Anterior cingulate cortex (tissue), 58 donors: ENCODE measurements at places on chromosomes 3 and 15.

DNA sequence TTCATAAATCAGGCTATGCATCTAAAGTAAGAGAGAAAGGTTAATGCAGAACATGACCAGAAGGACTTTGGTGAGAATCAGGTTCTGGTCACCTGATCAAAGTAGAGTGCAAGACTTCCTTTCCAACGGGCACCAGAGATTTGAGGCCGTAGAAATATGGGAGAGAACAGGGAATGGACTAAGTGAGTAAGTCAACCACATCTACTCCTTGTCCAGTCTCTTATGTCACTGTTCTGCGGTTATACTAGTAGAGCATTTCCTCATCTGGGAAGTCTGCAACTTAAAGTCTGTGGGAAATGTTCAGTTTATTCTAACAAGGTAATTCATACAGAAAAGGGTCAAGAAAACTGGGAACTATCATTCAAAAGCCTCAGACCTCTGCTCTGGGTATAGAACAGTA is 232.8 kb downstream of the CPNE4 start:
- DNase-seq, result no peak

DNA sequence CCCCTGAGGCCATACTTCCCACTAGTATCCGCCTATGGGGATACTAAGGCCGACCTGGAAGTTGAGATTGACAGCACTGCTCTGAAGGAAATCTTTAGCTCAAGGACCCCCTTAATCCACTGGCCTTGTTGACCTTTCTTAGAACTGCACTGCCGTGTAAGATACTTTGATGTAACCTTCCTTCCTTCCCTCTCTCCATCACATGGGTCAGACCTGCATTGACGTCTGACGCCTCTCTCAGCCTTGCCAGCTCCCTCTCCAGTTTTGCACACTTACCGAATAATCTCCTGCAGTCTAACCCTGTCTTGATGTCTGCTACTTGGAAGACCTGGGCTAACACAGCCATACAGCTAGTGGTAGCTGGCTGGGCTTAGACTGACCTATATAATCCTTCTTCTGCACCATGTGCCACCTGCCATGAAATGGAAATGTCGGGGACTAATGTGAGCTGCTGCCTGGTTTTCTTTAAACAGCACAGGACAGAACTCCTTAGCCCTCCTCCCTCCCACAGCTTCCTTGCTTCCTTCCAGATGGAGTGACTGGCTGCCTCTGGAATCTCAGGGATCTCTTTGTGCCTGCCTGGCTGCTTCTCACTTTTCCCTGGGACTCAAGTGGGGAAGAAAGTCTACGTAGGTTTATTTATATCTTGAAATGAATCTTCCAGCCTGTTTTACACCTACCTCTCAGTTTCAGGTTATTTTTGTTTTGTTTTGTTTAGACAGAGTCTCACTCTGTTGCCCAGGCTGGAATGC is 39.2 kb upstream of the HERC1 start:
- no peak for DNase-seq

- DNase-seq, result no peak
Measured at GRCh38 chr3:102484-102883, 94.1 kb upstream of the CHL1 start.

DNA sequence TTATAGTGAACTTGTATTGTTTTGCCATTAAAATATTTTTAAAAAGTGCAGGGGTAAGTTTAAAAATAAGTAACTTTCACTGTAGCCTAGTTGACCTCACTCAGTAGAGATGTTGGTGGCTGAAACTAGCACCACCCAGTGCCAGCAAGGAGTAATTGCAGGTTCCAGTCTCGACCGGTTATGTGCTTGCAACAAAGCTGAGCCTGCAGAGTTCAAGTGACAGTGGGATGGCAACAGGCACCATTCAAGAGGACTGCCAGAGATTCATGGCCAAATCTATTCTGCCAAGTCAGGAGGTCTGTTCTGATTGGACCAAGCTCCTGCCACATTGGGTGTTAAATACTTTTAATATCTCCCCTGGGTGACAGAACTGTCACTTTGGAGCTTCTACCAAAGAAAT is 2.7 kb downstream of the ADAMTS7 start:
- no peak for DNase-seq

GRCh38 chr15:90419738-90420406 is 31.8 kb downstream of the IQGAP1 start:
- DNase-seq, result no peak

- DNase-seq, result no peak
Measured at GRCh38 chr3:100563228-100563627, 46.2 kb upstream of the ADGRG7 start.
